A549 (cell line): ENCODE measurements at places on chromosomes 6 and 20.

GRCh38 chr6:100808638-100809275 is 72.4 kb downstream of the ASCC3 start:
- no peak for DNase-seq

DNA sequence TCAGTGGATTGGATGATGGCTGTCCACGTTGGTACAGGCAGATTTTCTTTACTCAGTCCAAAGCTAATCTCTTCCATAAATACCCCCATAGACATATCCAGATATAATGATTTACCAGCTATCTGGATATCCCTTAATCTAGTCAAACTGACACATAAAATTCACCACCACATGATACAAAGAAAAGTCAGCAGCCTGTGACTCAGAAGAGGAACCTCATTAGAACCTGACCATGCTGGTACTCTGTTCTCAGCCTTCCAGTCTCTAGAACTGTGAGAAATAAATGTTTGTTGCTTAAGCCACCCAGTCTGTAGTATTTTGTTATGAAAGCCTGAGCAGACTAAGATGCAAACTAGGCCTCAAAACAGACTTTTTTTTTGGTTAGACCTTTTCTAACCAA is 431.3 kb upstream of the RNF217 start:
- DNase-seq = no peak

- no peak for DNase-seq
Measured at GRCh38 chr6:8337147-8337546, 98.2 kb downstream of the SLC35B3 start.

GRCh38 chr6:27873021-27873940 is 38.9 kb downstream of the OR2B2 start:
- no peak for DNase-seq

GRCh38 chr6:106612671-106613416 is 16.5 kb downstream of the RTN4IP1 start:
- DNase-seq = no peak

GRCh38 chr6:83879746-83880145 is 20.3 kb downstream of the CYB5R4 start:
- no peak for DNase-seq

DNA sequence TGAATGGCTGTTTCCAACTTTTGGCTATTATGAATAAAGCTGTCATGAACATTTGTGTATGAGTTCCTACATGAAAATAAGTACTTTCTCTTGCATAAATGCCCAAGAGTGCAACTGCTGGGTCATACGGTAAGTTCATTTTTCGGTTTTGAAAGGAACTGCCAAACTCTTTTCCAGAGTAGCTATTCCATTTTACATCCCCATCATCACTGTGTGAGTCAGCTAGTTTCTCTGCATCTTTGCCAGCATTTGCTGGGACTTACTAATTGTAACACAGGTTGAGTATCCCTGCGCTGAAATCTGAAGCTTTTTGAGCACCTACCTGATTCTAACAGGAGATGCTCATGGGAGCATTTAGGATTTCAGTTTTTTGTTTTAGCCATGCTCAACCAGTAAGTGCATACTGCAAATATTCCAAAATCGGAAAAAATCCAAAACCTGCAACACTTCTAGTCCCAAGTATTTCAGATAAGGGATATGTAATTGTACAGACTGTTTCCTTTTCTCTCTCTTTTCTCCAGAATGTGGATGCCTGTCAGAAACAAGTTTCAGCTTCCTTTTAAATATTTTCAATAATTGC is 118.4 kb downstream of the DTNBP1 start:
- DNase-seq = no peak

DNA sequence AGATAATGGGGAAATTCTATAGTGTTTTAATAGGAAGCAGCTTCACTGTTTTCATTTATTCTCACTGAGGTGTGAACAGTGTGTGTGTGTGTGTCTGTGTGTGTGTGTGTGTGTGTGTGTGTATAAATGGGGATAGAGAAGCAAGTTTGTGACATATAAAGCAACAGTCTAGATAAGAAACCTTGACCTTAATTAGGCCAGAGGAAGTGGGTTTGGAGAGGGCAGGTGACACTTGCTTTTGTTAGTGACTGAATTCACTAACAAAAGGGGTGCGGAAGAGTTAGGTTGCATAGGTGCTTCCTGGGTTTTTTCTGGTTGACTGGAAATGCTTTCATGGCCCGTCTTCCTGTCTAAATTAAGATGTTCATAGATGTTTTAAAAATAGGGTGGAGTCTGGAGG is 515.7 kb upstream of the FLRT3 start:
- DNase-seq = no peak

DNA sequence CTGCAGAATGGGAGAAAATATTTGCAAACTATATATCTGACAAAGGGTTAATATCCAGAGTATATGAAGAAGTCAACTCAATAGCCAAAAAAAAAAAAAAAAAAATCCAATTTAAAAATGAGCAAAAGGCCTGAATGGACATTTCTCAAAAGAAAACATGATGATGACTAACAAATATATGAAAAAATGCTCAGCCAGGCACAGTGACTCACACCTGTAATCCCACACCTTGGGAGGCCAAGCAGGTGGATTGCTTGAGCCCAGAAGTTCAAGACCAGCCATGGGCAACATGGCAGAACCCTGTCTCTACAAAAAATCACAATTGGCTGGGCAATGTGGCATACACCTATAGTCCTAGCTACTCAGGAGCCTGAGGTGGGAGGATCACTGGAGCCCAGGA is 2.1 kb upstream of the ECHDC1 start:
- DNase-seq = no peak

DNA sequence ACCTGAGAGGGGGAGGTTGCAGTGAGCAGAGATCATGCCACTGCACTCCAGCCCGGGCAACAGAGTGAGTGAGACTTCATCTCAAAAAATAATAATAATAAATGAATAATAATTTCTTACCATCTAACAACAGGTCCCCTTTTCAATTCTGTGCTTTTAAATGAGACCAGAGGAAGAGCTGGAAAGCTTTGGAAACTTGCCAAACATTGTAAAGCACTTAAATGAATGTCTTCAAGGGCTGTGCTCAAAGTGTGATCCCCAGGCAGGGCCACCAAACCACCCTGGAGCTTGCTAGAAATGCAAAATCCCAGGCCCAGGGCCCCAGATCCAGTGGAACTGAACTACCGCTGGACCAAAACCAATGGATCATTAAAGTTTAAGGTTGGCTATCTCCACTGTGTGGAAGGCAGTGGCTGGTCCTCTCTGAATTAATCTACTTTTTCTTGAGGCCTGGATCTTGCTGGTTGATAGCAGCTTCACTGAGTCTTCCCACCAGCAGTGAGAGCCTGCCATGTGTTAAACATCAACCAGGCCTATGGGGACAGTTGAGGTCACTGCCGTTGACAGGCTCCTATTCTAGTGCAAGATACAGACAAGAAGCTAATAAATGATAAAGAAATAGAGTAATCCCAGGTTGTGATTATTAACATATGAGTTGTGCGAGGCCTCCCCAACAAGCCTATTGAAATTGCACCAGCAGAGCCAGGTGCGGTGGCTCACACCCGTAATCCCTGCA is 23.7 kb upstream of the TFAP2C start:
- DNase-seq = no peak

- no peak for DNase-seq
Measured at GRCh38 chr6:118860880-118861279, 33.1 kb upstream of the ASF1A start.

DNA sequence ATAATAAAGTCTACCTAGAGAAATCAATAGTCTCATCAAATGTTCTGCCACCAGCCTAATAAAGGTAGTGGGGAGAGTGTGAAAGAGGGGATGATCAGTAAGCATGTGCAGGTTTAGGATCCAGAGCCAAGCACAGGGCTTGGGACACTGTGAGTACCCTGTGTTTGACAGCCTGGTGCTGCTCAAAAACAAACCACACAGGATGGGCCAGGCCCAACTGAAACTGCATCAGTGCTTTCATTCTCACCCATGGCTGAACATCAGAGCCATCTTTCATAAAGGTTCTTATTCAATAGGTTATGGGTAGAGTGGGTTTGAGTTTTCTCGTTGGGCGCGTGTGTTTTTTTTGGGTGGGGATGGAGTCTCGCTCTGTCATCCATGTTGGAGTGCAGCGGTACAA is 87.3 kb upstream of the NHSL1 start:
- no peak for DNase-seq

DNA sequence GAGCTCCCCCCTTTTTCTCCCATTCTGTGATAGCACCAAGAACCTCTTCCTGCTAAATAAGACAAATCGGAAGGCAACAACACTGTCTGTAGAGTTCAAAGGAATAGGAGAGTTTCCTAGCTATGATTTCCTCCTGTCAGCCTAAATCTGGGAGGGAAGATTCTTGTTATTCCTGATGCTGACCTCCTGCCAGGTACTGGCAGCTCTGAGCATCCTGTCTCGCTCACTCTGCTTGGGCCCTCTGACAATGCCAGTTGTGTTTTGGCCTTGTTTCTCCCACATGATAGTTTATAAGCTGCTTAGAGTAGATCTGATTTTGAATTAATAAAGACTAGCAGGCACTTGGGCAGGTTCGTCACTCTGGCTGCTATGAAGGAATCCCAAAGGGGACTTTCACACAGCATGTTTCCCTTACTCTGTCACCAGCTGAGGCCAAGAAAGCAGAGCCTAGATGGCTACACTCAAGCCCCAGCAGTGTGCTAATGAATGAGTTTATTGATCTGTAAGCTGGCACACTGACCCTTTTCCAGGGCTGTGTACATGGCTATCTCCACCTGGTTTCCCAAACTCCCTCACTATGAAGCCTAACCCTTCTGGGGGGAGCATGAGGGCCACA is 52.3 kb downstream of the UQCC1 start:
- DNase-seq = no peak

GRCh38 chr20:32362901-32363364 is 4.8 kb downstream of the ASXL1 start:
- DNase-seq = no peak

GRCh38 chr6:163405412-163406309 is 8.9 kb upstream of the QKI start:
- no peak for DNase-seq

DNA sequence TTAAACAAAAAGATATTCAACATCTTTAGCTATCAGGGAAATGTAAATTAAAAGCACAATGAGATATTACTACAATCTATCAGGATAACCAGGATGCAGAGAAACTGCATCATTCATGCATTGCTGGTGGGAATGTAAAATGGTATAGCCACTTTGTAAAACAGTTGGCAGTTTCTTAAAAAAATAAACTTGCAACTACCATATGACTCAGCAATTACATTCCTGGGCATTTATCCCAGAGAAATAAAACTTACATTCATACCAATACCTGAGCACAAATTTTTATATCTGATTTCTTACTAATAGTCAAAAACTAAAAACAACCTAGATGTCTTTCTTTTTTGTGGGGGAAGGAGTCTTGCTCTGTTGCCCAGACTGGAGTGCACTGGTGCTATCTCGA is 190.3 kb upstream of the TAB2 start:
- no peak for DNase-seq

DNA sequence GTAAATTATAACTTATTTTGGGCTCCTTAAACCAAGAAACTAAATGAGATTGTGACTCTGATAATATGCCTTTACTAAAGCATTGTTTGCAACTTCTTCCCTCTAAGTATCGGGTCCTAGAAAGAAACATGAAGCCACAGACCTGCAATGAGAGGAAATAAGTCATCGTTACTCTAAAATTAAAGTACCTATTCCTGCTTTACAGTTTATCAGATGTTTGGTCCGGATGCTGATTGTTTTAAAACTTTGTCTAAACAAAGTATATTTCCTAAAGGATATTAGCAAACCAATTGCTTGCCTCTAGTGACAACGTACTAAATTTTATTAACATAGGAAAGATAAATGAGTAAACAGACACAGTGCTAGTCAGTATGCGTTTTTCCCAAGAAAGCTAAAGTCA is 216.8 kb downstream of the GJA1 start:
- DNase-seq = no peak

DNA sequence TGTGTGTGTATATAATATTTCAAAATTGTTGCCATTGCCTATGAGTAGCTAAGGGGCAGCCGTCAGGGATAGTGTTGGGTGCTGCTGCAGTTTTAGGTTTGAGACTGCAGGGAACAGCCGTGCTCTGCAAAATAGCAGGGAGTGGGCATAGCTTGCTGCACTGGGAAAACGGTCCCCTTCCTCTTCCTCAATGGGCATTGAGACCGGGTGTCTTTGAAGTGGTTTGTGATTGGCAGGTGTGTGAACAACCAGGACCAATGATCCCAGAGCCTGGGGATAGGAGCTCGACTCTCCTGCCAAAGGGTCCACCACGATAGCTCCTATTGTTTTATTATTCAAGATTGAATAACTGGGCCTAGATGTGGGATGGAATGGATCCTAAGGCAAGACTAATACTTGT is 5.1 kb upstream of the EBF4 start:
- no peak for DNase-seq

GRCh38 chr6:14228571-14228970 is 111.0 kb downstream of the CD83 start:
- DNase-seq = no peak

DNA sequence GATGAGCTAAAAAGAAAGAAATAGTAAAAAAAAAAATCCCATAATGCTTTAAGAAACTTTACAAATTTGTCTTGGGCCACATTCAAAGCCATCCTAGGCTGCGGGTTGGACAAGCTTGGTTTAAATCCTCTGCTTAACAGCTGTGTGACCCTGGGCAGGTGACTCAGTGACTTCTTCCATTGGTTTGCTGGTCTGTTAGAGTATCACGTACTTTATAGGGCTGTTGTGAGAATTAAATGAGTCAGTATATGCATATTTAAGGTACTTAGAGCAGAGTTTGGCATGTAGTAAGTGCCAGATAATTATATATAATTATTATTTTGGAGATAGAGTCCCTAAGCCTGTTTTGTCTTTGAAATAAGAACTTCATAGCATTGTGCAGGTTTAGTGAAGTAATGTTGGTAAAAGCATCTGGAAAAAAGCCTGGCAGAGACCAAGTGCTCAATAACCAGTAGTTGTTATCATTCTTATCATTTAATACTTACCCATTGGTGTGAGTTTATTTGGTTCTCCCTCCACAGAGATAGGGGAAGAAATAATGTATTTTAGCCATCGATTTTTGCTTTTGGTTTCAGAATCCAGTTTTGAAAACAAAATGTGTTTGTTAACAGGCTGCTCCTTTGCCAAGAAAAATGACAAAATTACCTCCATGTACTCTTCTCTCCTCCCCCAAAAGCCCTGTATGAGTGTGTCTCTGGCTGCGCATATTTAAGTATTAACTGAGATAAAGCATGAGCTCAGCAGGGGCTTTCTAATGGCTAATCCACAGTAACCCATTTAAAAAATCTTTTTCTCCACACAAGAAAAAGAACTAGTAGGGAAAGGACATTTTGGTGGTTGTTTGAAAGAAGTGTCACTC is 67.2 kb downstream of the FOXO3 start:
- no peak for DNase-seq

- no peak for DNase-seq
Measured at GRCh38 chr6:38179794-38180430, 360.4 kb downstream of the ZFAND3 start.
